ENCODE measurements at places on chromosomes 13 and 19.

DNA sequence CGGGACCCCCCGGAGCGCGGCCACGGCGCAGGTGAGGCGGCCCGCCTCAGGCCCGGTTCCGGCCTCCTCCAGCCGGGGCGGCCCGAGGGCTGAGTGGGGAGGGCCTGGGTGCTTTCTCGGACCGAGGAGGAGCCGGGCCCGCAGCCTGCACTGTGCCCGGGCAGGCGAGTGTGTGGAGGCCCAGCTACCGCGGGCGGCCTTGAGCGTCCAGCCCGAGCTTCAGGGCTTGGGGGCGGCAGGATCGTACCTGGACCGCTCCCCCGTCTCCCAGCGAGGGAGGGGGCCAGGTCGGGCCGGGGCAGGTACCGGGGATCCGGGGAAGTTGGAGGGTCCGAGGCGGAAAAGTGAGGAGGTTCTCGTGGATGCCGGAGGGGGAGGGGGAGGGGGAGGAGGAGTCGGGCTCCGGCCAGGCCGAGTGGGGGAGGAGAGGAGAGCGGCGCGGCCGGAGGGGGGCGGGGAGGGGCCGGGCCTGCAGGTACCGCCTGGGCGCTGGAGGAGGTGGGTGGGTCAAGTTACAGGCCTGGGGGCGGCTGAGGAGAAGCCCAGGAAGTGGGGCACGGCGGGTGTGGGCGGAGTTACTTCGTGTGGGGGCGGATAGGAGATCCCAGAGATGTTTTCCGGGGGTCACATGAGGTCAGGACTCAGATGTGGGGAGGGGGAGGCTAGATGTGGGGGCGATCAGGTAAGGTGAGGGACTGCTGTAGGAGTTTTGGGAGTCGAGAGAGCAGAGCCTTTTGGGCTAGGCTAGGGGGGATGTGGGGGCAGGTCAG, 545 bp downstream of the NACC1 start:
- DNase-seq: no peak

DNA sequence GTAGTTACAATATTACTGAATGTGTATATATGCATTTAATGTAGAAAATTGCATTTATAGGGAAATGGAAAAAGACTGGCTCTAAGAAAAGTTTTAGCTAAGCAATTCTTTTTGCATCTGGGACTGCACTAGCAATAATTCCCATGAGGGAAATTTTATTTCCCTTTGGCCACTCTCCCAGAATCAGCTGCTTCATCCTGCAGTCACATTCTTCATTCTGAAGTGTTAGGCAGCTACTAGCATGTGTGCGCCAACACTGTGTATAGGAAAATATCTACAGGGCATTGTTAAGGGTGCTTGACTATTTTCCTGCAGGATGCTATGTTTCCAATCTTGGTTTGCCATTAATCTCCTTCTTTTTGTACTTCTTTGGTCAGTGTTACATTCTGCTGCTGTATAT, 312.8 kb upstream of the PCDH20 start:
- peak; percentile 58 for DNase-seq

GRCh38 chr19:40756502-40757110, 5.6 kb downstream of the SNRPA start:
- no peak for DNase-seq

GRCh38 chr13:23460309-23460708, 26.8 kb upstream of the SACS start:
- DNase-seq: no peak

GRCh38 chr19:32824916-32825608, 44.5 kb downstream of the SLC7A9 start:
- DNase-seq: no peak

- DNase-seq: no peak
Measured at GRCh38 chr19:34969721-34970120, 5.7 kb upstream of the ZNF792 start.

DNA sequence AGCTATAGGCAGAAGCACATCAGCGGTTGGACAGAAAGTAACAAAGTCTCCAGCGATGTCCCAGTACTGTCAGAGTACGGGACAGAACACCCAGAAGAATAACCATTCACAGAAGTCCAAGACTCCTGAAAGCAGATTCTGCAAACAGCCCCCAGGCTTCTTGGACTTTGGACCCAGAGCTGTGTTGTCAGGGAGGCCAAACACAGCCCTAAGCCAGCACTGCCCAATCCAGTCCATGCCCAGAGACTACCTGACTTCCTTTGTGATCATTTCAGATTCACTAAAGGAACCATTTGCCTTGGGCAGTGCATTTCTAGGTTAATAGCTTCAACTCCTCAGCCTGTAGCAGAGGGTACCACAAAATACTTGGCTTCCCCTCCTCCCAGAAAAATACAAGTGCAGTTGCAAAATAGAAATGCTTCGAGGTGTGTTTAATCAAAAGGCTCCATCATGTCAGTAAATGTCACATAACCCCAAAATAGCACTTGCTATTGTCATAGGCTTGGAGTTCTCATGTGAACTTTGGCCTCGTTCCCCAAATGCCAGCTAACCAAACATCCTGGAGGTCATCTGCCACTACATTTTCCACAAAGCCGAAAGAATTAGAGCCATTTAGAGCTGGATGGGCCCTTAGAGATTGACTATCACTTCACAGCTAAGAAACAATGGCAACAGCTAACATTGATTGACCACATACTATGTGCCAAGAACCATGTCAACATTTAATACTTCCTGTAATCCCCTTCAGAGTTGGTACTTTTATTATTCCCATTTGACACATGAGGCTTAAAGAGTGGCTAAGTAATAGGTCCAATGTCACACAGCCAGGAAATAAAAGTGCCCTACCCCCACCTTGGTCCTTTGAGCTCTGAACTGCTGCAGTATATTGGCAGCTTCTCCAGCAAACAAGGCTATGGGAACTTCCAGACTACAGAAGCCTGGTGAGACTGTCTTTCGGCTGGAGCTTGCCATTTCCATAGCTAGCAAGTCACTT, 329.9 kb downstream of the FOXO1 start:
- no peak for DNase-seq

GRCh38 chr13:35473802-35474201, 2.7 kb downstream of the MAB21L1 start:
- DNase-seq: no peak

DNA sequence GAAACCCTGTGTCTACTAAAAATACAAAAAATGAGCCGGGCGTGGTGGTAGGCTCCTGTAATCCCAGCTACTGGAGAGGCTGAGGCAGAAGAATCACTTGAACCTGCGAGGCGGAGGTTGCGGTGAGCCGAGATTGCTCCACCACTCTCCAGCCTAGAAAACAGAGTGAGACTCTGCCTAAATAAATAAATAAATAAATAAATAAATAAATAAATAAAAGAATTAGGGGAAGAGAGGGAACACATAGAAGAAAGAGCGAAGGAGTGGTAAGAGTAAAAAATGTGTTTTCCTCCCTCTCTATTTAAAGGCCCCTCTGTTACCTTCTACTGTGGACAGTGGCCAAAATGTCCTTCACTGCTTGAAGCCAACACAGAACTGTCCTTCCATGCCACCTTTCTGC, 103.9 kb upstream of the SOX21 start:
- no peak for DNase-seq

DNA sequence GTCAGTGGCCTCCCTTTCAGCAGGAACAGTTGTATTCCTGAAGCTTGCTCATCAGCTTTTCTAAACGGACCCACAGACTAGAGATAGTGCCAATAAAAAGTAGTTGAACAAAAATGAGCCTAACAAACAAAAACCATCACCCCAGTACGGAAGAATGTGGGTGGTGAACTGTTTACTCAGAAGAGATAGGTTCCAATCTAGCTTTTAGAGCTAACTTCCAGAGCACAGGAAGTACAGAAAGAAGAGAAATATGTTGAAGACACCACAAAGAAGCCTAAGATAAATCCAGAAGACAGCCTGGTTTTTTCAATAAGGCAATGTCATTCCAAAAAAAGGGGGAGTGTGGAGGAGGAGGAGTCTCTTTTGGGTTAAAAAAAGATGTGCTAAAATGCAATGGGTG, 2.8 kb upstream of the LMO7 start:
- no peak for DNase-seq

DNA sequence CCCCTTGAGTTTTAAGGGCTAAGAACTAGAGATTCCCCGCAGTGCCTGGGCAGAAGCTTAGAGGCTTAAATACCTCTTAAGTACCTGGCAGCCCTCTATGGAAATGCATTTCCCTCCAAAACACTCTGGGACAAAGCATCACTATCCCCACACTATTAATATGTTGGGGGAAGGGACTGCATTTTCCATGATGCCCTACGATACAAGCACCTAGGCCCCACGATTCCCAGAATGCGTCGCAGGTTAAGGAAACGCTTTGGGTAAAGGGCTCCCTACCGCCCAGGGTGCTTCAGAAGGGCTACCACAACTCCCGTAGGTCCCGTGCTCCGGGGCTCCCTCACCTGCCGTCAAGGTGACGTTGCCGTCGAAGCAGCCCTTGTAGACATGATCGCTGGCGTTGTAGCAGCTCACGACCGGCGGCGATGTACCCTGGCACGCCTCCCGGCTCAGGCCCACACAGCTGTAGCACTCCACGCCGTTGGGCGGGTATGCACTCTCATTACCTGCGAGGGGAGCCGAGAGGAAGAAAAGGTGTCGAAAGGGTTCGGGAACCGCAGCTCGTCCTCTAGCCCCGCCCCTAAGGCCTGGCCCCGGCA, 2.5 kb downstream of the LYPD3 start:
- no peak for DNase-seq

- DNase-seq: no peak
Measured at GRCh38 chr13:30097701-30098100, 209.7 kb downstream of the KATNAL1 start.

- no peak for DNase-seq
Measured at GRCh38 chr13:85286081-85286480, 513.1 kb downstream of the SLITRK6 start.

- DNase-seq: no peak
Measured at GRCh38 chr13:44826591-44827350, 162.5 kb downstream of the NUFIP1 start.

DNA sequence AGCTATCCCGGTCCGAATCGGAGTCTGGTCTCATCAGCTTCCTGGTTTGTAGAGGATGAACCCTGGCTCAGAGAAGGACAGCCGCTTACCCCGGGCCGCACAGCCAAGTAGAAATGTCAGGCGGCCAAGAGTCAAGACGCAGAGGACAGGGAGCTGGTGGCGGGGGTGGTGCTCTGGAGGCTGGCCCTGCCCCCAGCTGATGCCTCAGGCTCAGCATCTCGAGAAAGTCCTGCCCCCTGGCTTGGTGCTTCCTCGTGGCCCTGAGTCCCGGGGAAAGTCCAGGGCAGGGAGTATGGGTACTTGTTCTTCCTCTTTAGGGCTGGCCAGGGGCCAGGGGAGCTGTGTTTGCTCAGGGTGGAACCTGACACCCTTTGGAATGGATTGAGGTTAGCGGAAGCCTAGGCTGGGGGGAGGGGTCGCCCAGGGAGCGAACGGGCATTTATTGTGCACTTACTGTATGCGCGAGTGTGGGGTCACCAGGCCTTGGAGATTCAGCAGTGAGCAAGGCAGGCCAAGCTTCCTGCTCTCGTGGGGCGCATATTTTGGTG, 2.2 kb downstream of the TJP3 start:
- no peak for DNase-seq

GRCh38 chr13:94322925-94323763, 156.3 kb downstream of the DCT start:
- no peak for DNase-seq

GRCh38 chr19:17264641-17264979, at the start of gene USHBP1:
USHBP1 (minus strand) TSS chr19:17264745; CDS start chr19:17264299, 446 bp downstream.
- no peak for DNase-seq

GRCh38 chr13:102311901-102312300, 89.9 kb downstream of the FGF14 start:
- DNase-seq: no peak

DNA sequence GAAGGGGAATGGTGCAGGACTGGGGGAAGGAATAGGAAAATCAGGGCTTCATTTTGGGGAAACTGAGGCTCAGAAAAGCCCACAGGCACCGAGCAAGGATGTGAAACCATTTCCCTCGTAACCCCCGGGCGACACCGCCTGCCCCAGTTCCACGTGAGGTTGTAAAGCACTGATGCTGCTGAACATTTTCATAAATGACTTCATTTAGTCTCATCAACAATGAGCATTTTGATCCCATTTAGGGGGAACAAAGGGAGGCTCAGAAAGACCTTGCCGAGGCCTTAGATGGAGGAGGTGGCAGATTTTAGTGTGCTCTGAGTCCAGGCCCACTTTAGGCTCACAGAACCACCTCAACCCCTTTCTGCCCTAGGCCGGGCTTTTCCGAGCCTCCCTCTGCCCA, 20.5 kb upstream of the FBXO27 start:
- no peak for DNase-seq

DNA sequence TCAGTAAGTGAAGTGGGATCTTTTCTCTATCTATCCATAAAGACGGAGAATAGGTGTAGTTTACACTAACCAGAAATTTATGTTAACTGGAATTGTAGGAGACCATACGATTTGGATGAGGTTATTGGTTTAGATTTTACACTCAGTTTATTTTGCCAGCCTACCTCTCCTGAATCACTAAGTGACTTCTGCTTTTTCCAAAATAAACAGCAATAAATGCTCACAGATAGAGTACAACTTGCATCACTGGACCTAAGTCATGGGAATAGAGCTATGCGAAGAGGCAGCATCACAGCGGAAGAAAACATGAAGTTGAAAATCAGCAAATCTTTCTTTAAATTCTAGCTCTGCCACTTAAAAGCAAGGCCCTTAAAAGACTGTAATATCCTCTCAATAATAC, 781.0 kb downstream of the LIG4 start:
- no peak for DNase-seq

DNA sequence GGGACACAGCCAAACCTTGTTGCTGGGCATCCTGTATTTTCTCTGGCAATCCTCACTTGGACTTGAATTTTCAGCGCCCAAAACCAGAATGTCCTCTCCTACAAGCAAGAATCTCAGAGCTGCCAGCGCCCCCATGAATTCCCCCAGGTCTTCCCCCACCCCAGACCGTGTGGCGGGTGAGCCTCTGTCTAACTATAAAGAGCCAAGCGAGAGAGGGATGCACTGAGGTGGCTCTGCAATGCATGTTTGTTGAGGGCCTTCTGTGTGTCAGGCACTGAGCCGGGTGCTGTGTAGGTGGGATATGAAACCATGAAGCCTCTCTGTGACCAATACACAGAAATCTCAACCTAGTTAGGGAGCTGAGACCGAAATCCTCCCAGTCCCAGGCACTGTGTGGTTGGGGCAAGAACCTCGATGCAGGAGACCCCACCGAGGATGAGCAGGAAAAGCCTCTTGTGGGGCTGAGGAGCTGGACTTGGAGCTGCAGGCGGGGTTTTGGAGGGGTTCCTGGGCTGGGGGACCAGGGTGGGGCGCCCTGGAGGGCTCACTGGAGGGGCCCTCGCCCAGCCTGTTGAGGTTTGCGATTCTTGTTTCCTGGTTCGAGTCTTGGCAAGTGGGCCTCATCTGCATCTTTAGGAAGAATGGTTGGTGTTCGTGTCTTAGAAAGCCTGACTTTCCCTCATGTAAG, 12.4 kb upstream of the PROZ start:
- no peak for DNase-seq

Measured in NCI-H446 (cell line).